ENCODE measurements at places on chromosomes 2 and 18.

- DNase-seq = no peak
Measured at GRCh38 chr2:7023542-7023941, 106.3 kb downstream of the RNF144A start.

DNA sequence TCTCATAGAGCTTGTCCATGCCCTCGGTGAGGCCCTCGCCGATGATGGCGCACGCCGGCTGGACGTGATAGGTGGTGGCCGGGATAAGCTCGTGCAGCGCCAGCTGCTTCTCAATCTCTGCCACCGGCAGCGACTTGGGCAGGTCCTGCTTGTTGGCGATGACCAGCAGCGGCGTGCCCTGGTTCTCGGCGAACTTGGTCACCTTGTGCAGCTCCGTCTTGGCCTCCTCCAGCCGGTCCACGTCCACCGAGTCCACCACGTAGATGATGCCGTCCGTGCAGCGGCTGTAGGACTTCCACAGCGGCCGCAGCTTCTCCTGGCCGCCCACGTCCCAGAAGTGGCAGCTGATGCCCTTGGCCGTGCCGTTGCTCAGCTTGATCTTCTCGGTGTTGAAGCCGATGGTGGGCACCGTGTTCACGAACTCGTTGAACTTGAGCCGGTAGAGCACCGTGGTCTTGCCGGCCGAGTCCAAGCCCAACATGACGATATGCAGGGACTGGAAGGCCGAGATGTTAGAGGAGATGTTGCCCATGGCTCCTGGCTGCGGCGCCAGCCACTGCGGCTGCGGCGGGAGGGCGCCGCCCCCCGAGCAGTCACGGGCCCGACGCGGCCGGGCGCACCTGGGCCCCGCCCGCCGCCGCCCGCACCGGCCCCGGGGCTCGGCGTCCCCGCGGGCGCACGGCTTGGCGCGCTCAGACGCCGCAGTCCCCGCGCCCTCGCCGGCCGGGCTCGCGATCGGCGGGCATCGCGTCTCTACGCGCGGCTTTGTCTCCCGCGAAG is 636 bp downstream of the ARL4C start:
- peak; percentile 32 for DNase-seq

DNA sequence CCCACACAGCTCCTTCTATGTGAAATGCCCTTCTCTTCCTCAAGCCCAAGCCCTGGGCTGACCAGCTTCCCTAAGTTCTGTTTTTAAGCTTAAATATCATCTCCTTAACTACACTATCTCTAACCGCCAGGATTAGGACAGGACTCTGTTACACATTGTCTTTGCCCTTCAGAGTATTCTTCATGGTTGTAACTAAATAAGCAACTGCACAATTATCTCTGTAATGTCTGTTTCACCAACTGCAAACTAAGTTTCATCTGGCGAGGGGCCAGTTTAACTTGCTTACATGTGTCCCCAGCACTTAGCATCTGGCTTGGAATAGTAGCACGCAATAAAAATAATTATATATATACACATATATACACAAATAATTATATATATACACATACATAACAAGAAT is 1.1 kb upstream of the ERMN start:
- no peak for DNase-seq

DNA sequence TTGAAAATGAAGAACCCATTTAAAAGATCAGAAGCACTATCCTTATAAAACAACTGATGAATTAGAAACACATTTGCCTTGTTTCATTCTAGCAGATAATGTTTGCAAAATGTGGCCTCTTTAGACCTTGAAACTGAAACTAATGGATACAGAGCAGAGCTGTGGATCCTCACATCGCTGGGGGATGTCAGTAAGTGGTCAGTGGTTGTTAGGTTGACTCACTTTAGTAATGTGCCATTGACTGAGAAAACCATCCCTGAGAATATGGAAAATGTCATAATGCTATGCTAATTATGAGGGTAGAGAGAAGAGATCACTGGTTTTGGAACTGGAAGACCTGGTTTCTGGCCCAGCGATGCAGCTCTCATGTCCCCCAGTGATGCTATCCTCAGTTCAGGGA is 176.7 kb downstream of the MYO1B start:
- DNase-seq = no peak

- DNase-seq = no peak
Measured at GRCh38 chr2:149747456-149747855, 159.9 kb upstream of the MMADHC start.

GRCh38 chr2:200264631-200265030 is 41.9 kb upstream of the SPATS2L start:
- DNase-seq = no peak

- DNase-seq = no peak
Measured at GRCh38 chr2:68172990-68173700, 15.5 kb downstream of the PNO1 start.

GRCh38 chr2:175633227-175633626 is 368.8 kb downstream of the LNPK start:
- DNase-seq = no peak

DNA sequence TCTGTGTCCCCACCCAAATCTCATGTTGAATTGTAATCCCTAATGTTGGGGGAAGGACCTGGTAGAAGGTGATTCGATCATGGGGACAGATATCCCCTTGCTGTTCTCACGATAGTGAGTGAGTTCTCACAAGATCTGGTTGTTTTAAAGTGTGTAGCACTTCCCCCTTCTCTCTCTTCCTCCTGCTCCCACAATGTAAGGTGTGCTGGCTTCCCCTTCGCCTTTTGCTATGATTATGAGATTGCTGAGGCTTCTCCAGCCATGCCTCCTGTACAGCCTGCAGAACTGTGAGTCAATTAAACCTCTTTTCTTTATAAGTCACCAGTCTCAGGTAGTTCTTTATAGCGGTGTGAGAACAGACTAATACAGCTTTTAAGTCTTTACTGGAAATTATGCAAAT is 193.3 kb upstream of the RBBP8 start:
- DNase-seq = no peak

- DNase-seq = no peak
Measured at GRCh38 chr2:102487761-102488462, 14.9 kb downstream of the SLC9A4 start.

DNA sequence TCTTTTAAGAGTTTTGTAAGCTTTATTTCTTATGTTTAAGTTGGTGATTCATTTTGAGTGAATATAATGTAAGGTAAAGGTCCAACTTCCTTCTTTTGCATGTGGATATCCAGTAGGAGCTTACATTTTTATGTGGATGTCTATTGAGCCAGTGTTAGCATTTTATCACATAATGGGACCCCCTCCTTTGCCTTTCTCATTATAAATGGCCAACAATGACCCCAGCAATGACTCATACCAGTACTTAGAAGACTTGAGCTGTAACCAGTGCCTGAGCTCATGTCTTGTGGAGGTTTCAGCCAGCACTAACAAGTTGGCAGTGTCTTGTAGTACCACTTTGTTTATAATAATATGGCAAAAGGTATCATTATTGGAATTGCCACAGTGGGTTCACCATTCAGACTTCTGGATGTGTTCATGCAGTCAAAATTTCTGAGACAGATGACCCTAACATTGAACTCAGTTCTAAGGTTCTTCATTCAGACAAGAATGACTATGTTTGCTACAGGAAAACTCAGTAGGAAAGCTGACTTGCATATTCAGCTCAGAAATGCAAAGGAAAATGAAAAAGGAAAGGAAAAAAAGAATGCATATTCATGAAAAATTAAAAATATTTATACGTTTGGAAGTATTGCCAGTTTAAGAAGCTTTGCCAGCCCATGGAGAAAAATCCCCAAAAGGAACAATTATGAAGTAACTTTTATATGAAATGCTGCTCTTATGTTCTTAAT is 41.0 kb downstream of the CDKL4 start:
- no peak for DNase-seq

- no peak for DNase-seq
Measured at GRCh38 chr2:68045342-68045741, 17.5 kb downstream of the C1D start.

- no peak for DNase-seq
Measured at GRCh38 chr2:102155703-102156515, 13.4 kb downstream of the IL1R1 start.

GRCh38 chr2:239391286-239392071 is 9.3 kb downstream of the HDAC4 start:
- DNase-seq = no peak

GRCh38 chr2:42917425-42917927 is 125.1 kb upstream of the HAAO start:
- DNase-seq = no peak

- DNase-seq = no peak
Measured at GRCh38 chr2:157271590-157272203, 14.2 kb downstream of the GALNT5 start.

- DNase-seq = no peak
Measured at GRCh38 chr2:230774348-230774951, 61.8 kb downstream of the CAB39 start.

- no peak for DNase-seq
Measured at GRCh38 chr18:9765501-9765900, 57.4 kb downstream of the RAB31 start.

- DNase-seq = no peak
Measured at GRCh38 chr2:20726913-20727312, 60.0 kb downstream of the GDF7 start.
